ENCODE measurements at places on chromosomes 2 and 18.

GRCh38 chr18:78939105-78939504, 40.5 kb upstream of the SALL3 start:
- no peak for DNase-seq

DNA sequence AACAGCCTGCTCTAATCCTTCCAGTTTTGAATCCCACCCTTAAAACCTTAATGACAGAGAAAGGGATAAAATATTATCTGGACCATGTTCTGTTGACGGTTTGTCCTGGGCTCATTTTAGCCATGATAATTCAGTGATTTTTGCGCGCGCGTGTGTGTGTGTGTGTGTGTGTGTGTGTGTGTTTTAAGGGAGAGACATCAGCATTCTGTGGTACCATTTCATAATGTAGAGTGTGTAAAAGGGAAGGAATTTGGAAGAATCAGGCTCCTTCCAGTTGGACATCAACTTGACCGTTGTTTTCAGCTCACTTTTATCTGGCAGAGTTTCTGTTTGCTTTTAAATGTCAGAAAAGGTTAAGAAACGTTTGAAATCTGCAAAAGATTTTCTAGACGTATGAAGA, 535.5 kb downstream of the TNS1 start:
- DNase-seq: peak; percentile 34

GRCh38 chr18:54630963-54631362, 39.9 kb downstream of the DYNAP start:
- DNase-seq: no peak

DNA sequence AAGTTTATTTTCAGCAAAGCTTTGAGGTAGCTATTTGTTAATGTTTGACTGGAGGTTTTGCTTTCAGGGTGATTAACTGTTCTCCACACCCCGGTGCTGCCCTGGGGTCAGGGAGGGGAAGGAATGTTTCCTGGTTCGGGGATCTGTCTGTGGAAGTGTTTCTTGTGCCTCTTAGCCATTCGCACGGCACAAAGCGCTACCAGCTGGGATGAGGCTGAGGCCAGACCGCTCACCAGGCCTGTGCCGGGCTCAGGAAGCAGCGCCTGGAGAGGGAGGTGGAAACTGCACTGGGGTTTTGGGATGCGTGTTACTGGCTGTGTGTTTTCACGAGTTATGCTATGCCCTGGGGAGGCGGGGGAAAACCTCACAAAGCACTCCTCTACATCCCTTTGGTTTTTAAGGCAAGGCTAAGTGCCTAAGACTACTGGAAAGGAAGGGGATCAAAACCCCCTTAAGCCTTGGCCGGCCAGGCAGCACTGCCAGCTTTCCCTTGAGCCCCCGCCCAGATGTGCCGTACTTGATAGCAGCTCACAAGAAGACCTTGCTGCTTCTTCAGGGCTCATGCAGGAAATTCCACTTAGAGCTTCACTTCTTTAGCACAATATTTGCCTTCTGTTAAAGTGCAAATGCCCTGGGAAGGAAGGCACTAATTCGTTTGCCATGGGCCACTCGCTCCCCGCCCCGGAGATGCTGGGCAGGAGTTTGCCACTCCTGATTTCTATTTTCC, 65.7 kb upstream of the CNGA3 start:
- no peak for DNase-seq

DNA sequence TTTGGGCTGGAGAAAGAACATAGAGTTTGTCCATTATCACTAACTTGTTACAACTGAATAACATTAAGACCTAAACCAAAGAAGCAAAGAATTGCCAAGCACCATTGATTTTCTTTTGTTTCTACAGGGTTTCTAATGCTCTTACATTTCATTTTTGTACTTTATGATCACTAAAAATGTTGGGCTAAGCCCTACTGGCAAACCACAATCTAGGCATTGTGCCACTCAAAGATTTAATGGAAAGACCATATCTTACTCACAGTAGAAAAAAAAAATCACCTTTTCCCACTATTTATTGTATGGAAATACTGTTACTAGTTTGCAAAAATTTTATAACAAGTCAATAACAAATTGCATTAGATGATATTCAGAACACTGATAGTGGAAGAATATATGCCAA, 447.4 kb upstream of the PKDCC start:
- no peak for DNase-seq

DNA sequence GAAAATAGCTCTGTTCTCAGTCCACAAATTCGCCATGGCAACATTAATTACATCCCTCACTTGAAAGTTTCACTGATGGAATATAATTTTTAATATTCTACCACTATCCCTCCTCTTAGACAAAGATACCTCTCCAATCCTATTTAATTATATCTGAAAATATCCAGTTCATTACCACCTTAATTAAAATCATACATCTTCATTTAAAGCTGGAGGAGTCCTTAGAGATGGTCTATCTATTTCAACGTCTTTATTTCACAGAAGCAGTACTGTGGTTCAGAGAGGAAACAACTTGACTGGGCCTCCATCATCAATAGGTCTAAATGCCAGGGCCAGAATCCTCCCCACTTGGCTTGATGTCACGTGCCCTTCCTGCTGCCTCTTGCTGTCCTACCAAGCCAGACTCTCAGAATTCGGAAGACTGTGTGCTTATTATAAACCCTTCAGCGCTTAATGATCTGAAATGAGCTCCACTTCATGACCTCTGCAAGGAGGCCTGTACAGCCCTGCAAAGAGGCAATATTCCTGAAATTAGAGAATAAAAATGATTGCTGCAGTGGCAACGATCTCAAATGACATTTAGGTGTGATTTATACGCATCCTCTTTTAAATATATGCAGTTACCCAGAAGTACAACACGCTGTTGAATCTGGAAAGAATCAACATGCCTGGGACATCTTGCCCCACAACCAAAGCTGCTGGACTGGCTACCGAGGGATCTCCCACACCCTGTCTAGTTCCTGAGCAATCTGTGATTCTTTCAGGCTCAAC, 146.3 kb downstream of the TMEM163 start:
- no peak for DNase-seq

DNA sequence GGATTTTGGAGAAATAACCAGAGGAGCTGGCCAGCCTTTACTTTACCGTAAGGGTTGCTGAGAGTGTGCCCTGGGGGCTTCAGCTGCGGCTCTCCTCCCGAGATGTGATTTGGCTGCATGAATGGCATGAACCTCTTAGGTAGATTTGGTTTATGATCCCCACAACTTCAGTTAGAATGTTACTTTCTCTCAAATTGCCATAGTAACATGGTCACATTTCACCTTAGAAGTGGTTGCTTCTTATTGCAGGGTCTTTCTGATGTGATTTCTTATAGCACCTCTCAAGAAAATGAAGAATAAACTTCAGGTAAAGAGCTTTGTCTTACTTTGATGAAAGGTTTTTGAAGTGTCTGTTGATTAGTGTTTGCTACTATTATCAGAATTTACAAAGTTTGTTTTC, 5.6 kb downstream of the PLCL1 start:
- no peak for DNase-seq

GRCh38 chr18:48176909-48177308, 232.3 kb downstream of the ZBTB7C start:
- no peak for DNase-seq
